ENCODE measurements at places on chromosomes 7 and 10. TPM values are rescaled to one million over a fixed set of nuclear protein-coding genes. Genes with fewer than 3 reads are reported as not detected.
A peak's percentile ranks its signal among the peaks of the same experiment; 100 is the strongest.

The CFAP43 gene
- not detected for total RNA-seq

The OTUD1 gene
- 10.4 TPM for total RNA-seq

The NKX1-2 gene
- total RNA-seq, result 0.56 TPM

The TEX47 gene
- not detected for total RNA-seq

The PON3 gene
- not detected for total RNA-seq

The LDB3 gene
- total RNA-seq, result 0.53 TPM

The ANKRD22 gene
- total RNA-seq, result not detected

The MOGAT3 gene
- not detected for total RNA-seq

The MOSPD3 gene
- 13.8 TPM for total RNA-seq

The PTER gene
- 7.6 TPM for total RNA-seq

The GPR15LG gene
- total RNA-seq, result not detected

- no peaks in the 10 kb centered on the region for H3K4me1 ChIP-seq
- DNase-seq, result no peak
- H3K4me3 ChIP-seq, result no peak overlapping the region
- H3K27ac ChIP-seq, result no peak overlapping the region
Observed at GRCh38 chr7:25515633-25516275, 287.5 kb upstream of the NPVF start.

- H3K27ac ChIP-seq, result no peak overlapping the region
- no peaks in the 10 kb centered on the region for H3K27me3 ChIP-seq
- H3K4me3 ChIP-seq, result no peak overlapping the region
- no peaks in the 10 kb centered on the region for H3K4me1 ChIP-seq
Observed at GRCh38 chr10:97058521-97058920, 127.2 kb downstream of the SLIT1 start.

DNA sequence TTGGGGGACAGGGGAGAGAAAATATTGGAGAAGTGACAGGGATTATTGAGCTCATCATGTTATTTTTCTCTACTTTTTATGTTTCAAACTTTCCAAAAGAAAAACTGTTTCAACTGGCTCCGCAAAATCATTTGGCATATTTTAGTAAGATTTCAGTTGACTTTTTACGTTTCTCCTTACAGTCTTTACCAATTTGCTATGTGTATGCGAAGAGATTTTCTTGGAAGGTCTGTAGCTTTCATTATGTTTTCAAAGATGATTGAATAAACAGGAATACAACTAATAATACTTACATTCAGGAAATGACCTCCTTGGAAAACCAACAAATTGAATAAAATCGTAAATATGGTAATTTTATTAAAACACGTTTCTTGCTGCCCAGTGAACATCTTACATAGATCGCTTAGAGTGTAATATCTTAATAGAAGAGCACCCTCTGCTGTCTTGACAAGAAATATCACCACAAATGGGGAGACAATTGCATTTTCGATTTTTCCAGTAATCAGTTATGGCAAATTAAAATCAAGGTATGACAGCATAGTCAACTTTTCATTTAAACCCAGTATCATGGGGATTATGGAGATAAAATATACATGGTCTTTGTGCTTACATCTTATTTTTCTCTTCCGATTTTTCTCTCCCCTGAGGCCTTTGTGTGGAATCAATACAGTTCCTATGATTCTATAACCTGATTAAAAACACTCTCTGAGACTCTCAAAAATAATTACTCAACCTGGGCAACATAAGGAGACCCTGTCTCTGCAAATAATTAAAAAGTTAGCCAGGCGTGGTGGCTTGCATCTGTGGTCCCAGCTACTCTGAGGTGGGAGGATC lies 43.1 kb downstream of the MBL2 start:
- no peaks in the 10 kb centered on the region for H3K27me3 ChIP-seq
- H3K4me3 ChIP-seq, result no peak overlapping the region
- no peaks in the 10 kb centered on the region for H3K4me1 ChIP-seq
- no peak overlapping the region for H3K27ac ChIP-seq
- no peaks in the 10 kb centered on the region for H3K36me3 ChIP-seq
- DNase-seq, result no peak

DNA sequence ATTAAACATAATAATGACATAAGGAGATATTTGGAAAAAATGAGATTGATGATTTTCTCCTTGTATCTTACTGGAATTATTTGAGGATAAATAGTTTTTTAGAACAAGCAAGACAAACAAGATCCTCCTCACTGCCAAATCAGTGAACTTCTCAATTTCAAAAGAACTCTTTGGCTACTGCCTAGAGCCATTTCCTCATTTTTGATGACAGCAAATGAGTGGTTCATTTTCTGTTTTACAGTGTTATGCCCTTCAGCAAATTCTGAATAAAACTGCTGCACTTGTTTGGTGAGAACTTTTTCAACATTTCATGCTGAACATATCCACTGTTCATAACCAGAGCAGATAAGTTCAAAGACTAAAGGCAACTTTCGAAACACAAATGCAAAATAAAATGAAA lies 42.5 kb upstream of the AHR start:
- H3K4me3 ChIP-seq, result no peak overlapping the region
- no peak overlapping the region for H3K27ac ChIP-seq
- H3K27me3 ChIP-seq, result no peaks in the 10 kb centered on the region
- DNase-seq, result no peak

- no peaks in the 10 kb centered on the region for H3K36me3 ChIP-seq
- H3K4me3 ChIP-seq, result no peak overlapping the region
- no peak overlapping the region for H3K27ac ChIP-seq
- no peak for DNase-seq
- no peaks in the 10 kb centered on the region for H3K4me1 ChIP-seq
Observed at GRCh38 chr7:155810770-155811559, 1.3 kb downstream of the SHH start.

DNA sequence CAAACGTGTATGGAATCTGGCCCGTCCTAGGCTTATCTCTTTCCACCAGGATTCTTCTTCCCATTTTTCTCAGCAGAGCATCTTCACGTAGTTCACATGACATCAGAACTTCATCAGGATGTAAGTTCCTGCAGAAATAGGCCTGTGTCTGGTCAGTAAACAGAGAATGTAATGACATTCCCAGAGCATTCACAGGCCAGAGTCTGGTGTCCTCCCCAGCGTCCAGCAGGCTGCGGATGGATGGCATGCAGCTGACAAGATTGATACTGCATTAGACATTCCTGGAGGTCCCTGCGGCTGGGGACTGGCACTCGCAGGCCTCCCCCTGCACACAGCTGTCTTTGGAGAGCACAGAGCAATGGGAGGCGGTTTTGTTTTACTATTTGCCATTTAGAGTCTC lies 28.7 kb downstream of the MGMT start:
- no peak overlapping the region for H3K4me3 ChIP-seq
- no peaks in the 10 kb centered on the region for H3K36me3 ChIP-seq
- H3K4me1 ChIP-seq, result no peaks in the 10 kb centered on the region
- no peak for DNase-seq
- H3K27ac ChIP-seq, result no peak overlapping the region

GRCh38 chr7:157755741-157756140 lies 418.9 kb downstream of the DNAJB6 start:
- no peaks in the 10 kb centered on the region for H3K36me3 ChIP-seq
- no peaks in the 10 kb centered on the region for H3K27me3 ChIP-seq
- no peak overlapping the region for H3K27ac ChIP-seq
- no peak overlapping the region for H3K4me3 ChIP-seq
- H3K4me1 ChIP-seq, result peaks cover 23% of the 10 kb centered on the region

- H3K36me3 ChIP-seq, result no peaks in the 10 kb centered on the region
- no peaks in the 10 kb centered on the region for H3K4me1 ChIP-seq
- DNase-seq, result no peak
- no peak overlapping the region for H3K27ac ChIP-seq
- H3K27me3 ChIP-seq, result no peaks in the 10 kb centered on the region
- no peak overlapping the region for H3K4me3 ChIP-seq
Observed at GRCh38 chr10:78904196-78904595, 164.6 kb upstream of the ZMIZ1 start.

- no peak overlapping the region for H3K27ac ChIP-seq
- no peaks in the 10 kb centered on the region for H3K36me3 ChIP-seq
- H3K4me3 ChIP-seq, result no peak overlapping the region
- H3K4me1 ChIP-seq, result no peaks in the 10 kb centered on the region
Observed at GRCh38 chr10:18793951-18794350, 134.7 kb downstream of the ARL5B start.

GRCh38 chr7:50783303-50783702 lies 607 bp upstream of the GRB10 start:
- no peaks in the 10 kb centered on the region for H3K4me1 ChIP-seq
- no peak for DNase-seq
- no peaks in the 10 kb centered on the region for H3K36me3 ChIP-seq
- no peaks in the 10 kb centered on the region for H3K27me3 ChIP-seq
- no peak overlapping the region for H3K27ac ChIP-seq

DNA sequence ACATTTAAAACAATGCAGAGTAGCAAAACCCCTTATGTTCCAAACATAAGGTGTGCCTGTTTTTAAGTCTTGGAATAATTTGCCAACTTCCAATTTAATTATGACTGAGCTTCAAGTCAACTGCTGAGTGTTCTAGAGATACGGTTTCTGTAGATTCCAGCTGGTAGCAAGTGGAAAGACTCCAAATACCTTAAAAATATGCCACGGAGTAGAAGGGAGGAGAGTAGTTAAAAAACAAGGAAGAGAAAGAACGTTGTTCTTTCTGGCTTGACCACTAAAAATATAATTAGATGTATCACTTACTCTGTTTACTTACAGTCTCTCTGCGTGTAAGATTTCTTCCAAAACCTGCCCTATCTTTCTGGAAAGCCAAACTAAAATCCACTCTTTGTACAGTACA lies 24.5 kb upstream of the ABLIM1 start:
- no peak for DNase-seq
- peak overlapping the region; percentile 42 for H3K27ac ChIP-seq
- no peaks in the 10 kb centered on the region for H3K27me3 ChIP-seq
- peaks cover 50% of the 10 kb centered on the region for H3K4me1 ChIP-seq
- no peaks in the 10 kb centered on the region for H3K36me3 ChIP-seq

- no peak for DNase-seq
- no peaks in the 10 kb centered on the region for H3K27me3 ChIP-seq
- no peak overlapping the region for H3K4me3 ChIP-seq
- no peaks in the 10 kb centered on the region for H3K36me3 ChIP-seq
- no peaks in the 10 kb centered on the region for H3K4me1 ChIP-seq
Observed at GRCh38 chr10:22704942-22705341, 9.4 kb downstream of the PIP4K2A start.

DNA sequence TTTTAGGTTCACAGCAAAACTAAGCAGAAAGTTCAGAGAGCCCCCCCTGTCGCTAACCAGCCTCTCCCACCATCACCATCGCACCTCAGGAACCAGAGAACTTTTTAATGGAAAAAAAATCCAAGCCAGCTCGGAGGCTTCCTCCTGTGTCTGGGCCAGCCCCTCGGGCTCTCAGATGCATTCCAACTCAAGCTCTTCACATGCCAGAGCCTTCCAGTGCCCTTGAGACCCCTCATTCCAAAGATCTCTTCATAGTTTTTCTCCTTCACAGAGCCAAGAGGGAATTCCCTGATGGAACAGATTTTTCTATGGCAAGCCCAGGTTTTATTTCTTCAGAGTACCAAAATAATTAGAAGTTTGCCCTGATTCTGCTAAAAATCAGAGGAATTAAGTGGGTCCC lies 153.4 kb upstream of the LANCL2 start:
- no peaks in the 10 kb centered on the region for H3K27me3 ChIP-seq
- no peaks in the 10 kb centered on the region for H3K36me3 ChIP-seq
- H3K4me1 ChIP-seq, result no peaks in the 10 kb centered on the region
- H3K27ac ChIP-seq, result no peak overlapping the region
- no peak overlapping the region for H3K4me3 ChIP-seq

- H3K27ac ChIP-seq, result no peak overlapping the region
- H3K36me3 ChIP-seq, result no peaks in the 10 kb centered on the region
- H3K4me1 ChIP-seq, result no peaks in the 10 kb centered on the region
- DNase-seq, result no peak
Observed at GRCh38 chr10:121154846-121155245, 303.7 kb downstream of the WDR11 start.

- peaks cover 48% of the 10 kb centered on the region for H3K4me1 ChIP-seq
- peak overlapping the region; percentile 76 for H3K27ac ChIP-seq
- DNase-seq, result no peak
- no peak overlapping the region for H3K4me3 ChIP-seq
- no peaks in the 10 kb centered on the region for H3K27me3 ChIP-seq
Observed at GRCh38 chr10:102233997-102234396, 7.3 kb downstream of the PITX3 start.

GRCh38 chr7:126856691-126857291 lies 395.9 kb downstream of the GRM8 start:
- H3K27me3 ChIP-seq, result peaks cover 2% of the 10 kb centered on the region
- peak; percentile 40 for DNase-seq
- H3K4me1 ChIP-seq, result no peaks in the 10 kb centered on the region
- no peaks in the 10 kb centered on the region for H3K36me3 ChIP-seq
- no peak overlapping the region for H3K27ac ChIP-seq

DNA sequence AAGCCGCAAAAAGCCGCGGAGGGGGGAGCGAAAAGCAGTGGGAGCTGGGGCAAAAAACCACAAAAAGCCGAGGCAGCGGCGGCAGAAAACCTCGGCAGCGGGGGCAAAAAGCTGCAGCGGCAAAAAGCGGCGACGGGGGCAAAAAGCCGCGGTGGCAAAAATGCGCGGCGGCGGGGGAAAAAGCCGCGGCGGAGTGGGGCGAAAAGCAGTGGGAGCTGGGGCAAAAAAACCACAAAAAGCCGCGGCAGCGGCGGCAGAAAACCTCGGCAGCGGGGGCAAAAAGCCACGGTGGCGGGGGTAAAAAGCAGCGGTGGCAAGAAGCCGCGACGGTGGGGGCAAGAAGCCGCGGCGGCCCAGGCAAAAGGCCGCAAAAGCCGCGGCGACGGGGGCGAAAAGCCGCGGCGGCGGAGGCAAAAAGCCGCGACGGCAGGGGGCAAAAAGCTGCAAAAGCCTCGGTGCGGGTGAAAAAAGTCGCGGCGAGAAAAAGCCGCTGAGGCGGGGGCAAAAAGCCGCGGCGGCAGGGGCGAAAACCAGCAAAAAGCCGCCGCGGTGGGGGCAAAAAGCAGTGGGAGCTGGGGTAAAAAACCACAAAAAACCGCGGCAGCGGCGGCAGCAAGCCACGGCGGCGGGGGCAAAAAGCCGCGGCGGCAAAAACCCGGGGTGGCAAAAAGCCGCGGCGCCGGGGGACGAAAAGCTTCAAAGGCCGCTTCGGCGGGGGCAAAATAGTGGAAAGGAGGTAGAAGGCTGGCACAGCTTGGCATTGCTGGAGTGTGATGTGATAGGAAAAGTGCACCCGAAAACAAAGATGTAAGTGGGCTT lies 135.9 kb downstream of the ZNF92 start:
- H3K27me3 ChIP-seq, result peaks cover 5% of the 10 kb centered on the region
- no peak overlapping the region for H3K27ac ChIP-seq
- DNase-seq, result no peak
- peak overlapping the region; percentile 43 for H3K4me3 ChIP-seq

DNA sequence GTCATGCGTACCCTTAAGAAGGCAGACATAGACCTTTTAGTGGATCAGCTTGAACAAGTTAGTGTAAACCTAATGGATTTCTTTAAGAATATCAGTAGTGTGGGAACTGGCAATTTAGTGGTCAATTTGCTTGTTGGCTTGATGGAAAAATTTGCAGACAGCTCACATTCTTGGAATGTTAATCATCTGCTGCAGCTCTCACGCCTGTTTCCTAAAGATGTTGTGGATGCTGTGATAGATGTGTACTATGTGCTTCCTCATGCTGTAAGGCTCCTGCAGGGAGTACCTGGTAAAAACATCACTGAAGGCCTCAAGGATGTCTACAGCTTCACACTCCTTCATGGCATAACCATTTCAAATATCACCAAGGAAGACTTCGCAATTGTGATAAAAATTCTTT lies 103.4 kb downstream of the ABCA13 start:
- H3K36me3 ChIP-seq, result no peaks in the 10 kb centered on the region
- no peaks in the 10 kb centered on the region for H3K4me1 ChIP-seq
- no peak for DNase-seq

All from SJCRH30 (cell line).